ENCODE measurements at places on chromosomes 1 and 21. TPM values are rescaled to one million over a fixed set of nuclear protein-coding genes. Genes with fewer than 3 reads are reported as not detected.

TMEM125 gene
- total RNA-seq, result not detected

DNA sequence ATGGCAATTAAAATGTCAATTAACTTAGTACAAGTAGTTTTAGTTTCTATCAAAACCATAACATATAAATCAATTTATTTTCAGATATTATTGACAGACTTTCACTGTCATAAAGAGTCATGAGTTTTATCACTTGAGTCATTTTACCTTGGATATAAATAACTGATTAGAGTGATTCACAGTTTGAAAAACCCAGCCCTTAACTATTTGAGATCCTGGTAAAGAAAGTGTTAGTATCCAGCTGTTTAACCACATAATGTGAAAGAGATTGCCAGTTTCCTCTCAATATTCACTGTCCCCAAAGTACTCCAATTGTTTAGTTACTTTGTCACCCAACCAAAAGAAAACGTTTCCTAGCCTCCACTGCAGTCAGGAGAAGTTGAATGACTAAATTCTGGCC lies 91.3 kb downstream of the UCHL5 start:
- DNase-seq, result no peak

DNA sequence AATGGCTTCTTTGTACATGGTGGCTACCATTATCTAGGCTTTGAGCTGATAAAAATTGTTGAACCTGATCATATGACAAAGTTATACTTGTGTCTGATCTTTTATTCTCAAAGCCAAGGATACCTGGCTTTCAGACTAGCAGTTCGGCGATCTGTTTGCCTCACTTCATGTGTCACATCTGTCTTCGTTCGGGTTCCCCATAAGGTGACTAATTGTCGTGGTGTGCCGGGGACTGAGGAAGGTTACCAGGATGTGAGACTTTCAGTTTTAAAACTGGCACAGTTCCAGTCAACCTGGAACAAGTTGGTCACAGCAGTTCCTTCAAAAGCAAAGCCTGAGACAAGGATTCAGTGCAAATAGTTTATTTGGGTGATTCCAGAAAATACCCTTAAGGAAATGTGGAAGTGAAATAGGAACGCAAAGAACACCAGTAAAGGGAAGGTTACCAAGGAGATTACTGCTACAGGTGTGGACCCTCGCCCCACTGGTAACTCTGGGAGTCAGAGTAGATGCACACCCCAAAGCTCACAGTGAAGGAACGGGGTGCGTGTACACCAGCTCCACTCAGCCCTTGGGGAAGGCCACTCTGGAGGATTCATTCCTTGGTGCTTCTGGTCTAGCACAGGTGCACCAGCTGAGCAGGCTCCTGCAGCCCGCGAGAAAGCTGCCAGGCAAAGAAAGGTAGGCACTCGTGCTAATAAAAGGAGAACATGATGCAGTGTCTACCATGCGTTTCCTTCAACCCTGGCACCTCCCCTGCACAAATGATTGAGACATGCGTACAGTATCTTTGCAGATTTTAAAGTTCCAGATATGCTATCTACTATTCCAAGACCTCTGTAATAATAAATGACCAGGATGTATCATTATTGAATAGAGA lies 69.0 kb downstream of the VWA5B1 start:
- no peak for DNase-seq

DNA sequence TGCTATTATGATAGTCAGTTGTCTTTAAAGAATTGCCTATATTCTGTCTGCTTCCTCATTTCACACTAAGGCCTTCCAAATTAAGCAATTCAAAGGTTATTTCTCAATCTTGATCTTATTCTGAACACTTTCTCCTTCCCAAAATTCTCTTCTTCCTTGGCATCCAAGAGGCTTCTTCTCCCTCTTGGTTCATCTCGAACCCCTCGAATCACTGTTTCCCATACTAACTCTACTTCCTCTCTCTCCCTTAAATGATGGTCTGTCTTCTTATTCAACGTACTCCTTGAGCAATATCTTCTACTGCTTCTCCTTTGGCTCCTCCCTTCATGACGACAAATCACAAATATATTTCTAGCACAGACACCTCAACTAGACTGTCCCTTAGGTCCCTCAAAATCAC lies 4.5 kb downstream of the COPA start:
- no peak for DNase-seq

DNA sequence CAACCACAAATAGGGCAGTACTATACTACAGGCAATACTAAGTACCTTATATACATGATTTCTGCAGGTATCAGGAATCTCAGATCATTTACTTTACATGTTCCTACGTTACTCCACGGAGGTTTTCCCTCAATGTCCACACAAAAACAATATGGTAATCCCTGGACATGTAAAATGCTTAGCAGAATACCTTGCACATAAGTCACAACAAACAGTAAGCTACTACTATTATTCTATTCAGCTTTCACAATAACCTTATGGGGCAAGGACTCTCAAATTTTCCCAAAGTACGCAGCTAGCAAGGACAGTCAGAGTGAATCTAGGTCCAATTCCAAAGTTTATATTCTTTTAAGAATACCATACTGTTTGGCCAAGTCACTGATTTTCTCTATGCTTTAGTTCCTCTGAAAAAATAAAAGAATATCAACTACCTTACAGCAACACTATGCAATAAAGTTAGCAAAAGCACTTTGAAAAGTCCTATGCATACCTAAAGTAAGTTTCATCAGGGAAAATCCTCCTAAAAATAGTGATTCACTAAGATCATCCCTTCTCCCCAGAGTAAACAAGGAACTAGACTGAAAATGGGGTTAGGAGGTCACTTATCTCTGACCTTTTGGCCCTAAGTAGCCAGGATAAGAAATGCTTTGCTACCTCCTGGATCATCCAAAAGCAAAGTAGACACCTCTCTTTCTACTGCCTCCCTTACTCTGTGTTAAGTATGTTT lies 67.4 kb downstream of the LUZP1 start:
- no peak for DNase-seq

- DNase-seq, result no peak
Measured at GRCh38 chr1:16386454-16387113, 19.5 kb downstream of the SZRD1 start.

NPHS2 gene
- total RNA-seq, result not detected

DNA sequence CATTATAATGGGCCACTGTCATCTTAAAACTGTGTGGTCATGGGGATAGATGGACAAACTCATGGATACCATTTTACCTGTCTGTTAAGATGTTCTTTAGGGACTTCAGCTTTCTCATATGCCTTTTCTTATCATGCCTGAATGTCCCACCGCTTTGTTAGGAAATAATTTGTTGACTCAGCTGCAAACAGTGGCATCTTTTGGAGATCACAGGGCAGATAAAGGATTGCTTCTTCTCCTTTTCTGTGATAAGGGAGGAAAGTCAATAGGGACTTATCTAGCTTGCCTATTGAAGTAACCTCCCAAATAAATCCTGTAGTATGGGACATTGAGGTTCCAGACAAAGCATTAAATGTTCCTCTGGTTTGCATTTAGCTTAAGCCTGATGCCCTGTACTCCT lies 79.8 kb upstream of the KIAA0040 start:
- DNase-seq, result no peak

TNFSF4 gene
- total RNA-seq, result 0.45 TPM

- no peak for DNase-seq
Measured at GRCh38 chr1:214899908-214900460, 182.6 kb upstream of the KCNK2 start.

GRCh38 chr1:218890451-218890850 lies 283.2 kb upstream of the LYPLAL1 start:
- no peak for DNase-seq

GRCh38 chr1:55140137-55140536 lies 75.0 kb downstream of the USP24 start:
- DNase-seq, result no peak

All from mesenteric fat pad (tissue), 1 donor.